GM18507 (cell line): ENCODE measurements at places on chromosomes 5 and 9.

- DNase-seq: no peak
Observed at GRCh38 chr9:128242828-128243214, 33.0 kb downstream of the GOLGA2 start.

- DNase-seq: no peak
Observed at GRCh38 chr5:111954516-111955395, 197.8 kb upstream of the NREP start.

- no peak for DNase-seq
Observed at GRCh38 chr5:42940853-42941252, 99.3 kb downstream of the ANXA2R start.

DNA sequence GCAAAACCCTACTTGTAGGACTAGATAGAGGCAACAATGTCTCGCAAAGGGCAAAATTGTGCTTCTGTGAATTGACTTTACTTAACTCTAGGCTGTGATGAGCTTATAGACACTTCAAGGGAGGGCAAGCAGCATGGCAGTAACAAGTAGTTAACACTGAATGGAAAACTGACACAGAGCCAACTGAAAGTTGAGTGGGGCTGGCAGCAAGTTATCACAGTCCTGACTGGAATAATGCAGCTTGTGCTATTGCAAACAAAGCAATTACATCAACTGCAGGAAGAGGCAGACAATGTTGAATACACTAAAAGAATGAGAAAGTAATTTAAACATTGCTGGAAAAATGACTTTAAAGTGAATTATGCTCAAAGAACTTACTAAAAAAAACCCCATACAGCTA, 62.2 kb downstream of the RNF38 start:
- no peak for DNase-seq

DNA sequence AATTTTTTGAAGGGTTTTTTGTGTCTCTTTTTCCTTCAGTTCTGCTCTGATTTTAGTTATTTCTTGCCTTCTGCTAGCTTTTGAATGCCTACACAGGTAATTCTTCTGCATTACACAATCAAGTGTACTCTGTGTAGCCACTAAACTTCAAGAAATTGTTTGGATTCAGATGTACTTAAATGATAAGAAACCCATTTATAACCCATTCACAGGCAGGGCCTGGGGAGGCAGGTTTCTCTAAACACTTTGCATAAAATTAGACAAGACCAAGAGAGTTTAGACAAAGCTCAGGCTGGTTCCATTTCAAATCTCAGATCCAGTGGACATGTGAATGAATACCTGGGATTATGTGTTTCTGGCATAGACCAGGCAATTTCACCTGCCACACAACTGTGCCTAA, 41.3 kb upstream of the SEMA5A start:
- no peak for DNase-seq

- DNase-seq: no peak
Observed at GRCh38 chr9:104572612-104573011, 3.6 kb downstream of the OR13C8 start.

DNA sequence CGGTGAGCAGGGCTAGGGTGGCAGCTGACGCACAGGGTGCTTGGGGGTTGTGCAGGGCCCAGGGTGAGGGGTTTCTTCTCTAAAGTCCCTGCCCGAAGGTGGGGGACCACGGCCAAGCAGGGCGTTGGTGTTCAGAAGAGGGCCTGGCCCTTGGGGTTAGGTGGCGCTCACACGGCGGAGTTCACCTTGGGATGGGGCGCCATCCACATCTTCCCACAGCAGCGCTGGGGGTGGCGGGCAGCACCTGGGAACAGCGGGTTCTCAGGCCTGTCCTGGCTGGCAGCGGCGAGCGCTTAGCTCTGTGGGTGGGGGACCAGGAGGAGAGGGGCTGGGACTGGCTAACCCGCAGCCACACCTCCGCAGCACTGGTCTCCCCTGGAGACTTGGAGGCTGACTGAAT, 6.1 kb downstream of the GPSM1 start:
- no peak for DNase-seq

GRCh38 chr9:29214690-29215253, 1641.5 kb upstream of the C9orf72 start:
- no peak for DNase-seq

- no peak for DNase-seq
Observed at GRCh38 chr5:180423133-180423532, 70.0 kb upstream of the GFPT2 start.

DNA sequence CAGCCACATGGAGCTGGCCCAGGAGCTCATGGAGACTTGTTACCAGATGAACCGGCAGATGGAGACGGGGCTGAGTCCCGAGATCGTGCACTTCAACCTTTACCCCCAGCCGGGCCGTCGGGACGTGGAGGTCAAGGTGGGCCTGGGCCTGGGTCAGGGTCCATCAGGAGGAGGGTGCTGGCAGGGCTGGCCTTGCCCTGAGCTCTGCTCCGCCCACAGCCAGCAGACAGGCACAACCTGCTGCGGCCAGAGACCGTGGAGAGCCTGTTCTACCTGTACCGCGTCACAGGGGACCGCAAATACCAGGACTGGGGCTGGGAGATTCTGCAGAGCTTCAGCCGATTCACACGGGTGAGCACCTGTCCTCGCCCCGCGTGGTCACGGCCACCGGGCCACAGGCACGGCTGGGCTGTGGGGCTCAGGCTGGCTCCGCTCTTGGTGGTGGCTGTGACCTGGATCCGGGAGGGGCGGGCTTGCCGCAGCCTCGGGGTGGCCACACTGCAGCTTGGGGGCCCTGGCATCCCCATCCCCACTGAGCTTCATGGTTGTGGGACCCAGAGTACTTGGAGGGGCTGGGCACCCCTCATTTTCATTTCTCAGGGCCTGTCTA, 7.1 kb downstream of the DPP7 start:
- no peak for DNase-seq

DNA sequence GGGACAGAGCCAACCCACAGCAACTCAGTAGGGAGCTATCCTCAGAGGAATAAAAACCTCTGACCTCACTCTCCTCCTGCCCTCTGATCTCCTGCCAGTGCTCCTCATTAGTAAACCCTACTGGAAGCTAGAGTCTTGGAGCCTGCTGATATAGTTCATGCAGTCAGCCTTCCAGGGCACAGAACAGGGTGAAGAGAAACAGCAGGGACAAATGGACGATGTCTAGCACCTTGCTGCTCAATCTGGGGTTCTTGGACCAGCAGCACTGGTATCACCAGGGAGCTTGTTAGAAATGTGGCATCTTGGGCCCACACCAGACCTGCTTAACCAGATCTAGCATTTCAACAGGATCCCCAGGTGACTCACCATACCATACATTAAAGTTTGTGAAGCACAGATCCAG, 5.5 kb upstream of the GALNT12 start:
- DNase-seq: no peak

- DNase-seq: no peak
Observed at GRCh38 chr5:92674321-92674720, 906.7 kb downstream of the NR2F1-AS1 start.

DNA sequence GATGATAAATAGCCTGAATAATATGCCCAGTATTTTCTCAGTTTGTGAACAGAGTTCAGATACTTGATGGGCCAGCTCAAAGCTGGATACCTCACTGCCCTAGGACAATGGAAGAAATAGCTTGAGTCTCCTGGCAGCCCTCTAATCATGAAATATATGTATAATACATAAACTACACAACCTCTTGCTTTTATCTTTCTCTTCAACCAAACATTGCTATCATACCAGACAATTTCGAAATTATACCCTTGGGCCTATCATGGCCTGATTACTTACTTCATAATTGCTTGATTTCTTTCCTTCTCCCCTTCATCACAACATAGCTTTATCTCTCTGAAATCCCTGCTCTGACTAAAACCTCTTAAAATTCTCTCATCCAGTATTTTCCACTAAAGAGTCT, 1144.9 kb upstream of the C9orf72 start:
- no peak for DNase-seq

- no peak for DNase-seq
Observed at GRCh38 chr5:111935835-111936234, 178.8 kb upstream of the NREP start.

GRCh38 chr5:173670130-173670651, 53.7 kb upstream of the BOD1 start:
- no peak for DNase-seq
